Stimulated activated CD4-positive, alpha-beta T cell treated with anti-CD3 and anti-CD28 coated beads, TNF-alpha, amount 100 ng/mL, for 24 hours (primary cell): ENCODE measurements at places on chromosomes 2 and 18.

GRCh38 chr2:239819091-239819973 is 205.8 kb downstream of the NDUFA10 start:
- DNase-seq: no peak

DNA sequence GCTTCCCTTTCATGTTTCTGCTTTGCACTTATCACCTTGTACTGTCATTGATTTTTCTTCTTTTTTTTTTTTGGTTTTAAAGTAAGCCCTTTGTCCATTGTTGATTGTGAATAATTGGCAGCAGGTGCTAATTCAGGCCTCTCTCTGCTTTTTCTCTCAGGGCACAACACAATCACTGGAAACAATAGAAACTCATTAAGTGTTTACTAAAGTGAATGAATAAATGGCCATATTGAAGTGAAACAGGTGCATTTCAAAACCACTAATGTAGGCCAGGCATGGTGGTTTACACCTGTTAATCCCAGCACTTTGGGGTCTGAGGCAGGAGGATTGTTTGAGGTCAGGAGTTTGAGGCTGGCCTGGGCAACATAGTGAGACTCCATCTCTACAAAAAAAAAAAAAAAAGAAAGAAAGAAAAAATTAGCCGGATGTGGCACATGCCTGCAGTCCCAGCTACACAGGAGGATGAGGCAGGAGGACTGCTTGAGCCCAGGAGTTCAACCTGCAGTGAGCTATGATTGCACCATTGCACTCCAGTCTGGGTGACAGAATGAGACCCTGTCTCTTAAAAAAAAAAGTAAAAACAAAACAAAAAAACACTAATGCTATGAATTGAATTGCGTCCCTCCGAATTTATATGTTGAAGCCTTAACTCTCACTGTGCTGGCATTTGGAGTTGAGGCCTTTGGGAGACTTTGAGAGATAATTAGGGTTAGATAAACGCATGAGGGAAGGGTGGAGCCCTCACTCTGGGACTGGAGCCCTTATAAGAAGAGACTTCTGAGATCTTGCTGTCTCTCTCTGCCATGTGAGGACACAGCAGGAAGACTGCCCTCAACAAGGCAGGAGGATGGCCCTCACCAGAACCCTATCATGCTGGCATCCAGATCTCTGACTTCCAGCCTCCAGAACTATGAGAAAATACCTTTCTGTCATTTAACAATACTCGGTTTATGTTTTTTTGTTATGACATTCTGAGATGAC is 19.9 kb downstream of the SLC38A11 start:
- DNase-seq: no peak

DNA sequence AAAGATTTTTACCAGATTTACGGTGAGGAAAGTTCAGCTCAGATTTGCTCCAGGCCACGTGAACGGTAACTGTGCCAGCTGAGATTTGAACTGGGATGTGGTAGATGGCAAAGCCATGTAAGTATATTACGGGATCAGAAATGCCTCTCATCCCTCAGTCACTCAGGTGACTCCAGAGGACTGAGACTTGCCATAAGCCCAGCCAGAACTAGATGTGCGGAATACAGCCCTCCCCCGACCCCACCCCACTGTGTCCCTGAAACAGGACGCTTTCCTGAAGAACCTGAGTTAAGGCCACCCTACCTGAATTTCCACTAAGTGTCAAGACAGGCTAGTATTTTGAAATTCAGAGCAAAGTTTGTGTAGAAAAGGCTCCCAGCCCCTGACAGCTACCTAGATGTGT is 1.3 kb upstream of the FHL2 start:
- no peak for DNase-seq

GRCh38 chr18:8139891-8140406 is 469.3 kb upstream of the RAB12 start:
- no peak for DNase-seq

- DNase-seq: no peak
Observed at GRCh38 chr2:205727174-205727573, 44.9 kb downstream of the NRP2 start.

DNA sequence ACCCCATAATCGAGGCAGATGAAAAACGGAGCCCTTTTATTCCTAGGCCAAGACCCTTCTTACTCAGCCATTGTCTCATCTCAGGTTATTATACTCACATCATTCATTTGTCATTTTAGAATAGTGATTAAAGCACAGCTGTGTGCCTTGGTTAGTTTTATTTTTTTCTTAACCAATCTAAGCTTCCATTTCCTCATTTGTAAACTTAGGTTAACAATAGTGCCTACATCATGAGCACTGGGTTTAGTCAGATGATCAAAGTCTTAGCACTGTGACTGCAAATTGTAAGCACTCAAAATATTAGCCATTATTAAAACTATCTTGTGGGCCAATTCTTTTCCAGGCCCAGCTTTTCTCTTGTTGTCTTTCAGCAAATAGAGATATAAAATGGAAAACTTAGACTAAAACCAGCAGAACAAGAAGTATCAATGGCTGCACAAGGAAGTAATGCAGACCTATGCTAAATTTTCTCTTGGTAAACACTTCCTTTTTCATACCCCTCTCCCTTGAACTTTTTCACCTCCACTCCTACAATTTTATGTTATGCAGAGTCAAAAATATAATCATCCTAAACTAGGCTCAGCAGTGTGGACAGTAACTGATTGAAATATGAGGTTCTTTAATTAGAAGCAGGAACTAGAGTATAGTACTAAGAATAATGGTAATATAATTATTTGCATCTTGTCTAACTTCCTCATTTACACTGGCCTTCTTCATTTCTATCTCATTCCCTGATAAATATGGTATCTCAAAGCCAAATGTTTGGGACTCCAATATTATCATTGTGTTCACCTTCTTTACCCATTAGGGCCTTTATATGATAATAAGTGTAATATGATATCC is 21.5 kb upstream of the GALNT3 start:
- no peak for DNase-seq

- DNase-seq: no peak
Observed at GRCh38 chr2:190126798-190127197, 64.3 kb upstream of the MSTN start.

GRCh38 chr2:24073816-24074215 is 2.3 kb downstream of the SF3B6 start:
- no peak for DNase-seq

- no peak for DNase-seq
Observed at GRCh38 chr2:225270053-225270452, 129.5 kb upstream of the NYAP2 start.

GRCh38 chr2:116133381-116133942 is 1681.0 kb upstream of the DDX18 start:
- no peak for DNase-seq

- DNase-seq: no peak
Observed at GRCh38 chr2:159614534-159615366, 1.6 kb downstream of the BAZ2B start.

GRCh38 chr2:23091900-23092299 is 293.1 kb upstream of the KLHL29 start:
- DNase-seq: no peak

DNA sequence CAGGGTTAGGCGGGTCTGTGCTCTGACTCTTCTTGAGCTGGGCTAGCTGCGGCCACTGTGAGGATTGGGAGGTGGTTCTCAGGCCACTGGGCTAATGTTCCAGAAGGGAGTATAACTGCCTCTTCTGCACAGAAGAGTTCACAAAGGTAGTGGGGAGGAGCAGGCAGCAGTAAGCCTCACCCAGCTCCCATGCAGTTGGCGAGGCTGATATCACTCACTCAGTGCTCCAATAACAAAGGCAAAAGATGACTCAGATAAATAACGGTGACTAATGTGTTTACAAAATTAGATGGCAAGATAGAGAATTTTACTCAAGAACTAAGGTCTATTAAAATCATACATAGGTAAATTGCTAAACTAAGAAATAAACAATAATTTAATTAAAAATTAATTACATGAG is 174.2 kb upstream of the TMEM200C start:
- DNase-seq: no peak

DNA sequence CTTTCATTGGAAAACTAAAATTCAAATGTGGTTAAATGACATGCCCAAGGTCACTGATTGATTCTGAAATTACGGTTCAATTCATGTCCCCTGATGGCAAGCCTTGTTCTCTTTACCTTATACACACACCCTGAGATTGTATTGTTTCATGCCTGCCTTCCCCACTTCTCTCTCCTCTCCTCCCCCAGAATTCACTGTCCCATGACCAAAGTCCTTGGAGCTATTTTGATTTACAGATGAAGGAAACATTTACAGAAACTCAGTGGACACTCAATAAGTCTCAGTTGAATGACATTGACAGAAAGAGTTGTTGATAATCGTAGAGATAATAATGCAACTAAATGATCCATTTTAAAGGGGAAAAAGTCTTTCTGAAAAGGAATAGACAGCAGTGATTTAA is 33.1 kb upstream of the SIX2 start:
- DNase-seq: no peak

DNA sequence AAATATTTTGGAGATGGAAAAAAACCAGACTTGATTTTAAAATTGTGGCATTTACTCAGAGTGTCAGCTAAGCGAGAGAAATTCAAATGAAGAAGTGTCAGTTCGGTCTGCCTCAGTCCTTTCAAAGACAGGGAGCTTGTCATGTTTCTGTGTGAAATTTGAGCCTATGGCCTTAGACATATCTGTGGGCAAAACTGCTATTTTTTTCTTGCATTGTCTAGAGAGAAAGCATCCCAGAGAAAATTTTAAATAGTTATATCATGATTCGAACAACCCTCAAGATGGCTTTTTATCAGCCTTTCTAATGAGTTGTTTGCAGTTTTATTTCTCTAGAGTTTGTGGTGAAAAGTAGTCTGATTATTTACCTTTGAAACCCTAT is 50.2 kb upstream of the KCNE4 start:
- no peak for DNase-seq

DNA sequence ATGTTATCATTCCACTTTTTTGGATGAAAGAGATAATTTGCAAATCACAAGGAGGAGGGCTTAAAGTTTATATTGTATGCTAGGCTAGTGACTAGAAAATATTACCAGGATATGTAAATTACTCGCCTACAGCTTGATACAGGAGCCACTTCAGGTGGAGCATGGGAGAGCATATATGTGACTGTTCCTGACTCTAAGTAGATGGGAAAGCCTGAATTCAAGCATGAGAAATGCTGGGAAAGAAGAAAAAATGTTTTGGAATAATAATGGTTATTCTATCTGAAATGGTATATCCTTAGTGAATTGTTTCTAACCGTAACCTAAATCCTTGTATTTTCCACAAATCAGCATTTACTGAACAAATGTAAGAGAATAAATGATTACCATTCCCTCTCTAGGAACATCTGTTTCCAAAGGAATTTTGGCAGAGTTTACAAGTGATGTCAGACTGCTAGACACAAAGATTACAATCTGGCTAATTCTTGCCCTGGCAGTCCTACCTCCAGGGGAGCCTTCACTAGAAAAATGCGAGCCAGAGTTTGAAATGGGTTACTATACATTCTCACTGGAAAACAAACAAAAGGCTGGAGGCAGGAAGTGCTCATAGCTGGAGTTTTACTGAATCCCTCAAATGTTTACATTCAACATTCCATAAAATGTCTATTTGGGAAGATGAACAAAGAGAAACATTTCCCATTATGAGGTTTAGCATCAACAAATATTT is 129.4 kb upstream of the MAPRE2 start:
- no peak for DNase-seq

DNA sequence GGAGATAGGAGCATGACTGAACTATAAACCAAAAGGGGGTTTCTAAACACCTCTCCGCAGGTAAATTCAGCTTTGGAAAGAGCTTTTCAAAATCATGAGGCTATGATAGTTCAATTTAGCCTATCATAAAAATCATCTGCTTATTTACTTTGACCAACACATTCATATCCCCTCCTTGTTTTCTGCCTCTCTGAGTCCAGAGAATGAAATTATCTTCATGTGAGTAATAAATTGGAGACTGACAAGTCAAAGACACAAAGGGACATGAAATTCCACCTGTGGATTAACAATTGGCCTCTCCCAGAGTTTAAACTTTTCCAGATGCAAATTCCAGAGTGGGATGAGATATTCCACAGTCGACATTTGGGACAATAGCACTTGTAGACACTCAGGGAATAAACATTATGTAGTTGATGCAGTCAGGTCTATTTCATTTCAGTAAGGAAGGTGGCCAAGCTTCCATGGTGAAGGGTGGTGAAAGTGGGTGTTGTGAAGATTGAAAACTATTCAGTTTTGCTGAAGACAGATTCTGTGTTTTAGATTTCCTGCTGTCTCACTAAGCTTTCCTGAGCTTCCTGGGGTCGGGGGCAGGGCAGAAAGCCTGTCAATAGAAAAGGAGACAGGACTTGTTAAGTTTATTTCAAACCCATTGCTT is 84.7 kb downstream of the CDC42EP3 start:
- DNase-seq: no peak

DNA sequence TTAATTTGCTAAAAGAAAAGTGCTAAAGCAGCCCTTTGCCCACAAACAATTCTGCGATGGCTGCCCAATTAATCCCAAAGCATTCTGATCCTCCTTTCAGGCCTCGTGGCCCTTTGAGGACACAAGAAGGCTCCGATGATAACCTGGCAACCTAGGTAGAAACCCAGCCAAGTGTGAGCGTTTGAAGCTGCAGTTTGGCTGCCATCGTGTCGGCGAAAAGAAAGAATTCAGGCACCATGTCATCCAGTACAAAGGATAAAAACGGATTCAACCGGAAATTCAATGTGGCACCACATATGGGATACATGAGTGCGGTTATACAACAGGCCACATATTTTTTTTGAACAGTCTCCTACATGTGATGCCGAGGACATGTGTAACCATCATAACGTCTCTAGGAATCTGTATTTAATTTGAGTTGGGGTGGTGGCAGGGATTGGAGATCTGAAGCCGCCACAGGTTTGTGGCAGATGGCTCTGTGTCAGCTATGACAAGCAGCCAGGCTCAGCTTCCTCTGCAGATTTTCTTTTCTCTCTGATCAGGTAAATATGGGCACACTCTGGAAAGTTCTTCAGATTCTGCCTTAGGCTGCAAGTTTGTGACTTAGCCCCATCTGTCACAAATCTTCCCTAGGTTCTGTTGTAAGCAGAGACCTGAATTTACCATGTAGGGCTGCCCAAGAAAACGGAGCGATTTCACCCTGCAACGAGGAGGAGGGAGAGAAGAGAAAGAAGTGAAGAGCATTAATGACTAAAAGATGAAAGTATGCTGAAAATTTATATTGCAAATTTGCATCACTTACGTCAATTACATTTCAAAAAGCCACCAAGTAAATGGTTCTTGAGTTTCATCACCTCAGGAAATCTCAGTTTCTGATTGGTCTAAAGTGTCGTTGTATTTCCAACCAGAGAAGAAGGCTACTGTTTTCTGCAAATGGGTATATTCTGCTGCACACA is 573.2 kb downstream of the ZEB2 start:
- no peak for DNase-seq
